ENCODE measurements at places on chromosomes 3 and 15.

DNA sequence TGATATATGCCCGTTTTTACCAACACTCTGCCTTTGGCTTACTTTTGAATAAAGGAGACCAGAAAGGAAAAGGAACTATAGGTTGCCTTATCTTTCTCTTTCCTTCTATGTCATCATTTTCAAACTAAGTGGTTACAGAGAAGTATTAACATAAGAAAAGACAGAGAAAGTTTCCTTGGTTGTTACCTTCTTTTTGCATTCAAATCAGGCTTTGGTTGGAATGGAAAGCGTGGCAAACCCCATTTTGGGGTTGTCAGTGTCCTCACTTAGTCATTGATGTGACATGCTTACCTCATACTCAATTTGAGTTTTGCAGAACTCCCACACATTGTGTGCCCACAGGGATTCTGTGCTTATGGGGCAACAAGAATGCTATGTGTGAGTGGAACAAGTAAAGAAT is 3.7 kb upstream of the THRB start:
- no peak for DNase-seq

- DNase-seq, result no peak
These were observed 124.4 kb downstream of the LRRN1 start for GRCh38 chr3:3923619-3924018.

DNA sequence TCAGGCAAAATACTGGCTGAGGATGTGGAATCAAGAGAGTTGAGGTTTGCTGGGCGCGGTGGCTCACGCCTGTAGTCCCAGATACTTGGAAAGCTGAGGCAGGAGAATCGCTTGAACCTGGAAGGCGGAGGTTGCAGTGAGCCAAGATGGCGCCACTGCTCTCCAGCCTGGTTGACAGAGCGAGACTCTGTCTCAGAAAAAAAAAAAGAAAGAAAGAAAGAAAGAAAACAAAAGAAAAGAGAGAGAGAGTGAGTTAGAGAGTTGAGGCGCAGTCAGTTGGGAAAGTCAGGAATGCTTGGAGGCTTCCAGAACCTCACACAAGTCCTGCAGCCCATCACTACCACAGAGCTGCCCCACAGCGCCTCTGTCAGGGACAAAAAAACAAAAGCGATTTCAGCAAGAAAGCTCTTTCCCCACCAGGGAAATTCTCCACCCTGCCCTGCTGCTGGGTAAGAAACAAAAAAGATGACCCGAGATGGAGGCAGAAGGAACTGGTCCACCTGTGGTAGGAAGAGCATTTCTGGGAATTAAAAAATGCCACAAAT is 13.8 kb downstream of the HDC start:
- DNase-seq, result no peak

DNA sequence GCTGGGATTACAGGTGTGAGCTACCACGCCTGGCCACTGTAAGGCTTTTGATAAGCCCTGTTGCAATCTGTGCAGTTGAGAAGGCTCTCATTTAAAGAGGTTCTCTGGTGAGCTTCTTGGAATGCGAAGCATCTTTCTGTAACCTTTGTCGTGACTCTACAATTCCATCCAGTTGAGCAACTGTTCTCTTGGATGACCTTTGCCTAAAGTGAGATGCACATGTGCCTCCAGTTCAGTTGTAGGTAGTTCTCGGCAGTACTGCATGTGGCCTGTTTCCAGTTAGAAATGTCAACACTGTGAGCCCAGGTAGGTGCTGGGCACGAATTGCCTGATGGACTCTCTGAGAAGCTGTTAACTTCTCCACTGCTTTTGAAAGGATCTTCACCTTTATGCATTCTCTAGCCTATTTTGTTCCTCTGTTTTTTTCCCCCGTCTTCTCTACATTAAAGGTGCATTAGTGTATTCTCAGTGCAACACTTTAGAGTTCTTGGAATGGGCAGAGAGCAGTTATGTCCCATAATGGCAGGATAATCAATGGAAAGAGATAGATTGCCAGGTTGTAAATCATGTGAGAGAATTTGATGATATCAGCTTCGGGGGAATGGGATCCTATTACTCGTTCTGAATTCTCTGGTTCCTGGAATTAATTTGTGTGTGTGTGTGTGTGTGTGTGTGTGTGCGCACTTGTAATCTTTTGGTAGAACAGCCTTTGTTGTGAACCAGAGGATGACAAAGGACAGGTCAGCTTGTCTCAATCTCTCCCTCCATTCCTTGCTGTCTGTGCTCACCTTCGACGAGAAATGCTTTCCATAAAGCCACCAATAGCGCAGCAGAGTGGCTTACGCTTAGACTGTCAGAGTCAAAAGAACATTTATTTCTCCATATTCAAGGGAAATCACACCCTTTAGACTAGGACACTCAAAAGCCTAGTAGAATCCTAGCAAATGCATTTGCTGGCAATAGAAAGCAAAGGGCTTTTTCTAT is 51.1 kb downstream of the PTPRG start:
- no peak for DNase-seq

GRCh38 chr3:22439626-22440025 is 688.6 kb upstream of the ZNF385D start:
- no peak for DNase-seq

DNA sequence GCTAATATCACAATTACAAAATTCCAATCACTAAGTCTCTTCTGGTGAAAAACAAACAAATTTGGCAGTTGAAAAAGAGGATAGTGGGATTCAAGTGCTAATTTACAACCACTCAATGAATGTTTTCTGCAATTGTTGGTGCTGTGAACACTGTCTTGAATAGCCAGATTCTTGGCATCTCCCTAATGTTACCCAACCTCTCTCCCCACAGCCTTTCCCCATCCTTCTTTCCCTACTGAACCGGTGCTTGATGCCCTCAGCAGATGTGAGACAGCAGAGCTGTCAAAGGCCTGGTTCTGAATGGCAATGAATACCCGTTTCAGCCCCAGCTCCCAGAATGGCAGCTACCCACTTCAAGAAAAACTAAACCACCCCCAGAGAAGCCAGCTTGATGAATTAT is 22.5 kb upstream of the BHLHE40 start:
- no peak for DNase-seq
